Cortex of kidney (tissue), 1 donor: ENCODE measurements at places on chromosomes 4 and X.

DNA sequence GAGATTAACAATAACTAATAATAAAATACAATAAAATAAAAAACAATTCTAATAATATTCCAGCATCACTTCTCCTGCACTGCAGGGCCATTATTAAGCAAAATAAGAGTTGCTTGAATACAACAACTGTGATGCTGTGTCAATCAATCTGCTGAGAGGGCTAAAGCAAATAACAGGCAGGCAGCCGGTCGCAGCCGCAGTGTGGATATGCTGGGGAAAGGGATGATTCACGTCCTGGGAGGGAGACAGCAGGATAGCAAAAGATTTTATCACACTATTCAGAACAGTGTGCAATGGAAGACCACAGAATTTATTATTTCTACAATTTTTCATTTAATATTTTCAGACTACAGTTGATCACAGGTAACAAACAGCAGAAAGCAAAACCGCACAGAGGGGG, 76.5 kb upstream of the SMARCAD1 start:
- DNase-seq: no peak

DNA sequence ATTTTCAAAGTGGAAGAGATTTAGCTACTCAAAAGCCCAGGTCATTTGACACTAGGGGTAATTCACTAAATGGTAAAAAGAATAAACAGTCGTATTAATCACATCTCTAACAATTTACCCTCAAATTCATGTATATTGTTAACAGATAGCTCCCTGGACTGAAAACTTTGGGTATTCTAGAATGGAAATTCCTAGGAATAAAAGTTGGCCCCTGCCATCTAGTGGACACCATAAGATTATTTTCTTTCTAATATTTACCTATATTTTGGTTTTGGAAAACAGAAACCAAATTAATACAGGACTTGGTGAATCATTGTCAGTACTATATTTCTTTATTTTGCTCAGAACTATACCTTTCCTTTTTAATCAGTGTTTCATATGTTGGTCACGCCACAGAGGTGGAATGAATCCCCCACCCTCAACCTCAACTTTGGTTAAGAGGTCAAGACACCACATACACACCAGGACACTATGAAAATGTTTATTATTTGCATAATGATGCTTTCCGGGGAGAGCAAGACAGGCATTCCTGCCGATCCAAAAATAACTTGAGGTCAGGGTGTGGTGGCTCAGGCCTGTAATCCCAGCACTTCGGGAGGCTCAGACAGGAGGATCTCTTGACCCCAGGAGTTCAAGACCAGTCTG, 96.2 kb upstream of the APOOL start:
- DNase-seq: no peak

DNA sequence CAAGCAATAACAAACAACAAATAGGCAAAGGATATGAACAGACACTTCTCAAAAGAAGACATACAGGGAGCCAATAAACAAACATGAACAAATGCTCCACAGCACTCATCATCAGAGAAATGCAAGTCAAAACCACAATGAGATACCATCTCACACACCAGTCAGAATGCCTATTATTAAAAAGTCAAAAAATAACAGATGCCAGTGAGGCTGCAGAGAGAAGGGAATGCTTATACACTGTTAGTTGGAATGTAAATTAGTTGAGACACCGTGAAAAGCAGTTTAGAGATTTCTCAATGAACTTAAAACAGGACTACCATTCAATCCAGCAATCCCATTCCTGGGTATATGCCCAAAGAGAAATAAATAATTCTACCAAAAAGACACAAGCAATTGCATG, 129.8 kb upstream of the MAGEB2 start:
- DNase-seq: no peak

- no peak for DNase-seq
Observed at GRCh38 chr4:73776321-73776729, 36.0 kb downstream of the CXCL8 start.

DNA sequence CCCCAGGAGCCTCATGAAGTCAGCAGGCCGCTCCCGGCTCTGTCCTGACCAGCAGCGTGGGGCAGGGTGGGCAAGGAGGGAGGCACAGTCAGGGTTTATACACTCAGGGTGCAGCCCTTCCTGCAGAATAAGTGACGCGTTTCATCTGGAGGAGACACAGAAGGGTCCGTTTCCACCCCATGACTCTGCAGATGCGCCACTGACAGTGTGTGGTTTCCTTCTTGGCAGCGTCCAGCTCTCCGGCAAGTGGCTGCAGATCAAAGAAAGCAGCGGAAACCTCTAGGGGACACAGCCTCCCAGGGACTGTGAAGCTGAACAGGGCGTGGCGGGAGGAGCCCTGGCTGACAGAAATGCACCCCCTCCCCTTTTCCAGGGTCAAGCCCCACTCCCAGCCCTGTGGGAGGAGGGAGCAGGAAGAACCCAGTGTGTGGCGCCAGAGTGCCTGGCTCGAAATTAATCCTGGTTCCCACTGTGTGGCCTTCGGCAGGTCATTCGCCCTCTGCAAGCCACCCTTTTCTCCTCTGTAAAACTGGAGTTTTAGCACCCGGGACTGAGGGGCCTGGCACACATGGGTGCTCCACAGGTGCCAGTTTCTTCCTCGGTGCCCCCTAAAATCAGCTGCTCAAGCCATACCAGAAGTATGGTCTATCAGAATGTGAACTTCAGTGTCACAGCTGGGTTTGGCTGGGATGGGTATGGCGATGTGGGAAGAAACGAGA, 17.3 kb upstream of the TBC1D14 start:
- DNase-seq: no peak

GRCh38 chr4:168357941-168358340, 39.4 kb upstream of the DDX60 start:
- no peak for DNase-seq

- DNase-seq: no peak
Observed at GRCh38 chr4:169098532-169098931, 88.5 kb upstream of the CBR4 start.

GRCh38 chr4:21885241-21885640, 63.3 kb downstream of the KCNIP4 start:
- no peak for DNase-seq

- no peak for DNase-seq
Observed at GRCh38 chrX:20753076-20753475, 486.4 kb upstream of the RPS6KA3 start.

- no peak for DNase-seq
Observed at GRCh38 chr4:40842318-40842717, 92.6 kb downstream of the NSUN7 start.

- DNase-seq: no peak
Observed at GRCh38 chr4:42570221-42570620, 86.7 kb downstream of the ATP8A1 start.

GRCh38 chrX:108323751-108324150, 114.5 kb downstream of the COL4A6 start:
- DNase-seq: no peak

GRCh38 chrX:21699136-21699535, 41.0 kb upstream of the KLHL34 start:
- DNase-seq: no peak

DNA sequence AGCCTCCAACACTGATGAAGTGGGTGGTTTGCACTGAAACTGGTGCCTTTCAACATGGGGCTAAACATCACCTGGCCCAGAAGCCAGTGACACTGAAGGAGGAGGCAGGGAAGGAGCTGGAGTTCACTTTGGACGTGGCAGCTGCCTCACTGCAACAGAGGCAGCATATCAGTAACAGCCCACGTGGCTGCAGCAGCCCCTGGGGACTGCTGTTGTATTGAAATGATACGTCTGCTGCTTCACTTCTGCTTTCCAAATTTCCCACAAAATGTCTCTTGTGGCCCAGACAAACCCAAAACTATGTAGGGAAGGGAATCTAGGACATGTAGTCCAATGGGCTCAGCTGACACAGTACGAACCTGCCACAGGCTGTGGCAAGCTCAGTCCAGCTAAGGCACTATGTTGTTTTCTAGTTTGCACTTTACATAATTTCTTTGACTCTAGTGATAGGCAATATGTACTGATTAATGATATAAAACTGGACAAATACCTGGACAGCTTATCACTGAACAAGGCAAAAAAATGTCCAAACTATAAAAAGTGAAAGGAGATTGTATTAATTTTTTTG, 84.7 kb upstream of the RAPGEF2 start:
- no peak for DNase-seq

DNA sequence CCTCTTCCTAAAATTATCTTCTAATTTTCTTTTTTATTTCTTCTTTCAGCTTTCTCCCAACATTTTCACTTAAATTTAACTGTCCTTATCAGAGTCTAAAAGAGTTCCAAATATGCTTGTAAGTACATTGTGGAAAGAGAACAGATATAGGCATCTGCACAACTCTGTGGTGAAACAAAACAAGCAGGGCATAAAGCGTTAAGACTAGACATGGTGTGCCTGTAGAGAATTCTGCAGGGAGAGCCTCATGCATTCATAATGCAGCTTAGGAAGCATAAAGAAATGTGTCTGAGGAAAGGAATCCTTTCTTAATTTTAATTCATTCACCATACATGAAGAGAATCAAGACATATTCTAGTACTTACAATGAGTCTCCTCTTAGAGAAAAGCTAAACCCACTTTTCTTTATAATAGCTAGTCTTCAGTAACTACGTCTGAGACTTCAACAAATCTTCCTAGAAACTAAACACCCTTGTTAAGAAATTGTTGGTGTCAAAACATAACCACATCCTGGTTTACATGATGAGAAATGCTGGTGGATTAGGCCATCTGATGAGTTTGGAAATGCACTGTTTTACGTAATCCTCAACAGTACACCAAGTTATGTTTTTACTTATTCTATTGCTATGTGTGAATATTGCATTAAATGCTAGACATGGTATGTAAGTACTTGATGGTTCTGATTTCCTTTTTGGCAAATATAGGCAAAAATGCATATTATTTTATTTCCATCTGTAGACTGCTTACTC, 307.8 kb upstream of the GIMD1 start:
- DNase-seq: no peak
